Spinal cord (tissue), 10 donors: ENCODE measurements at places on chromosomes 13 and 19.
A peak's percentile ranks its signal among the peaks of the same experiment; 100 is the strongest.

- DNase-seq: no peak
Measured at GRCh38 chr19:3780786-3781304, 5.3 kb downstream of the MATK start.

GRCh38 chr13:78816592-78816991 is 157.6 kb upstream of the OBI1 start:
- no peak for DNase-seq

DNA sequence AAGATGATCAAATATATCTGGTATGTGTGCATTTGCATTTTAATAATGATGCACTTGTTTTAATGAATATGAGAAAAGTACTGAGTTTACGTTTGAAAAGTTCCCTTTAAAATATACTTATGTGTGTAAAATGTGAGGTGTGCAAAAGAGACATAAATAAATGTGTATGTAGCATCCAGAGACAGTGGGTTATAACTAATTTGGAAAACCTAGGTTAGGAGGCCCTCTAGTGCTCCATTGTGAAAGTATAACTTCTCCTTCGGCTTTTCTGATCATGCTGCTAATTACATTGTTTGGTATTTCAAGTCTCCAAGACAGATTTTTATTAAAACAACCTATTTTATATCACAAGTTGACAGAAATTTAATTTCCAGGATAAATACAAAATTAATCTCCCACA is 30.1 kb downstream of the SCEL start:
- no peak for DNase-seq

DNA sequence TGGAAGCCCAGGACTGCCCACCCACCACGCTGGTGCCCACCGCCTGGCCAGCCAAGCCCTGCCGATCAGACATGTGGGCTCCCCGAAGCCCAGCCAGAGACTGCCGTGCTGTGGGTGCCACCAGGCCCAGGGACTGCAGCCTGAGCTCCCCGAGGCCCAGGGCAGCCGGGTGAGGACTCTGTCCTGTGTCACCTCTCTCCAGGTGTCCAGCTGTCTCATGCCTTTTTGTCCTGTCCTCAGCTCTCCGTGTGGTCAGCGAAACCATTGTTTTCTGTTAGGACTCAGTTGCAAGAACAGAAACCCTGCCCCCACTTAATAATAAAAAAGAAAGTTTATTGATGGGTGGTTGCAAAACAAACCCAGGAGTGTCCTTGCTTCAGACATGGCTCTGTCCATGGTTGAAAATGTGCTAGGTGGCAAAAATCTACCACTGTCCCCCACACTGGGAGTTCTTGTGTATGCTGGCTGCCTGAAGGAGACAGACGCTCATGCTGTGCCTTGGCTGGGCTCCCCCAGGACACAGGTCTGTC is 9.9 kb downstream of the PLEKHF1 start:
- no peak for DNase-seq

DNA sequence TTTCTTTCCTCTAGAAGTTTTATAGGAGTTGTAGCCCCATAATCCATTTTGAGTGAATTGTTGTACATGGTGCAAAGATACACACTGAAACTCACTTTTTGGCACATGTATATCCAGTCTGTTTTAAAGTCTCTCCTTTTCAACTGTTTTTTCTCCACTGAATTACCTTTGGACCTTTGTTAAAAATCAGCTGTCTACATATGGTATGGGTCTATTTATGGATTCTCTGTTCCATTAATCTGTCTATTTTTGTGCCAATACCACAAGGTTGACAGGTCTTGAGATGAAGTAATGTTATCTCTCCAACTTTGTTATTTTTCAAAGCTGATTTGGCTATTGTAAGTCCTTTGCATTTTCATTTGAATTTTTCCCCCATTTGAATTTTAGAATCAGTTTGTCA is 4.7 kb downstream of the HNRNPA1L2 start:
- DNase-seq: no peak

GRCh38 chr13:37136633-37137032 is 31.2 kb upstream of the CSNK1A1L start:
- DNase-seq: no peak

- no peak for DNase-seq
Measured at GRCh38 chr19:9039728-9040127, 29.5 kb upstream of the MUC16 start.

GRCh38 chr19:49981603-49982593 is 20.9 kb upstream of the SIGLEC11 start:
- DNase-seq: no peak

DNA sequence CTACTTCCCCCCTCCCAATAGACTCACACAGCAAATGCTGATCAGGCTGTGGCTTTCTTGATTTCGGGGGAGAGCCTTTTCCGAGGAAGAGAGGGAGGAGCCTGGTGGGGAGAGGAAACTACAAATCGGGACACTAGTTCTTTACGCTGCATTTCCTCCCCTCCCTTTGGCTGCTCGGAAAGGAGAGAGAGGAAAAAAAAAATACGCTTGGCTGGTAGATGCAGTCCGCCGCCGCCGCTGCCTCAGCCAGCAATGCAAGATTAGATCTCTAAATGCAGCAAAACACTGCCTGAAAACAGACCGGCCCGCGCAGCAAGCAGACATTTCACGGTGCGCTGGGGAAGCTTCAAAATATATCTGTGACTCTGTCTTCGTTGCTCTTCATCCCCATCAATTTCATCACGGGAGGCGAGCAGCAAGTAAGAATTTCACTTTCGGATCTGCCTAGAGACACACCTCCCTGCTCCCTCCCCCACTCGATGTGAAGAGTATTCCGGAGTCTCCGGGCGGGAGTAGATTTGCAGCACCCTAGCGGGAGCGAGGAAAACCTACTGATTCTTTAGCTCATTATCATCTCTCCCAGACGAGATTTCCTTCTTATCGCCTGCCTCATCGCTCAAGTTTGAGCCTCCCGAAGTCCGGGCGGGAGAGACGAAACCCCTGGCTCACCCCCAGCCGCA is at the start of gene PCDH17:
PCDH17 (plus strand) TSS at position 149 of the 680 bp plus-strand sequence. CDS start 803 bp downstream, outside the sequence.
- DNase-seq: peak; percentile 90

GRCh38 chr13:46665633-46666482 is 112.9 kb downstream of the LRCH1 start:
- DNase-seq: peak; percentile 67

GRCh38 chr13:64810750-64811149 is 2419.4 kb downstream of the PCDH9 start:
- DNase-seq: no peak

- no peak for DNase-seq
Measured at GRCh38 chr19:52554216-52554971, 15.7 kb upstream of the ZNF701 start.

- DNase-seq: no peak
Measured at GRCh38 chr13:69737129-69737935, 370.3 kb upstream of the ATXN8OS start.

- DNase-seq: no peak
Measured at GRCh38 chr19:46919324-46919723, 58.5 kb downstream of the ARHGAP35 start.

- no peak for DNase-seq
Measured at GRCh38 chr19:55112246-55112776, 5.1 kb downstream of the PPP1R12C start.

DNA sequence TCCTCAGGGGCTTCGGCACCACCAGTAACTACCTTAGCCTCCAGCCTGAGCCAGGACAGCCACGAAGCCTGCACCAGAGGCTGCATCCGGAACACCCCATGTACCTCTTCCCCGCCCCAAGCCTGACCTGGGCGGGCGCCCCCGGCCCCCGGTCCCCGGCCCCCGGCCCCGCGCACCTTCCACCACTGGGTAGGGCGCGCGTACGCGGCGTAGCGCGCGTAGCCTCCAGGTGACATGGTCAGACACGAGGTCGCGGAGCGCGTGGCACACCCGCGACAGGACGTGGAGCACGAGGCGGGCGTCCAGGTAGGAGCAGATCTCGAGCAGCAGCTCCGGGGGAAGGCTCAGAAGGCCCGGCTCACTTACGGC is 450 bp downstream of the FBXW9 start:
- no peak for DNase-seq

DNA sequence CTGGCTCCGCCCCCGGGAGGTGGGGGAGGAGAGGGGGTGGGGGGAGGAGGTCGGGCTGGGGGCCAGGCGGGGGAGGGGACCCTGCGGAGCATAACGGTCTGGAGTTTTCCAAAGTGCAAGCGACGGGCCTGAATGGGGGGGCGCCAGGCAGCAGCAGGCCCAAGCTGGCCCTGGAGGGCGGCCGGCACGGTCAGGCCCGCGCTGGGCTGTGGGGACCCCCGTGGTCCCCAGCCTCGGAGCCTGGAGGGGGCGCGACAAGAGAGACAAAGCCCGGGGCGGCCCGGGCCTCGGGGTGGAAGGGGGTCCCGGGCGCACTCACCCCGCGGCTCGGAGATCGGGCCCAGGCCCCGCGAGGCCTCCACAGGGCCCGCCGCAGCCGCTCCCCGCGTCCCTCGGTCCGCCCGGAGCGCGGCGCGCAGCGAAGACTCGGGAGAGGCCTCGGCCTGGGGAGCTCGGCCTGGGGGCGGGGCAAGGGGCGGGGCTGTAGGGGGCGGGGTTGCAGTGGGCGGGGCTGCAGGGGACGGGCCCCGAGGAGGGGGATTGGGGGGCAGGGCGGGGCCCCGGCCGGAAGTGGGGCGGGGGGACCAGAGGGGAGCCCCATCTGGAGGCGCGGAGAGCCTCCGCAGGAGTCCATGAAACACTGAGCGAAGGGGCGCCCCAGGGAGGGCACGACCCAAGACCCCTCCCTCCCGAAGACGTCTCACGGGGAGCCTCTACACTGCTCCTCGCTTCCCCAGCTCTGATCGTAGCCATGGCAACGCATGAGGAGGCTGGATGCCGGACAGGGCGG is 47.6 kb downstream of the PTPRS start:
- no peak for DNase-seq

GRCh38 chr13:40189898-40190630 is 476.4 kb downstream of the FOXO1 start:
- DNase-seq: no peak

DNA sequence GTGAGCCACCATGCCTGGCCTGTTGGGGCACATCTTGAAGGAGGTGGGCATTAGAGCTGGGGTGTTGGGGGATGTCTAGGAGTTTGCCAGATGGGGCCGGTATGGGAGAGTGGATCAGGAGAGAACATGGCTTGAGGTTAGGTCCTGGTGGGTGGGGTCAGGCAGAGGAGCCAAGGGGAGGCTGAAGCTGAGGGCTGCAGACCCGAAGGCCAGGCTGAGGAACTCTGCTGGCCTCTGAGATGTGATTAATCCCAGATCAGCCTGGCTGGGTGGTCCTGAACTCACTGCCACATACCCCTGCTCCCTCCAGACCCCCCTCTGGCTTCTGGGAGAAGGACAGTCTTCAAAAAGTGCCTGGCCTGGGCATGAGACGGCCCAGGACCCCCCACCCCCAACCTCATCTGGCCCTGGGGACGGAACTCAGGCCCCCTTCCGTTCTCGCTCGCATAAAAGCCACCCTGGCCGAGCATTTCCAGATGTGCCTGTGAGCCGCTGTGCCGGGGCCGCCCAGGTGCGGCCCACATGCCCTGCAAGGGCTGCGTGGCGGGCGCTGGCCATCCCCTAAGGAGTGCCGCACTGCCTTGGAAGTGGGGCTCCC is 2.7 kb downstream of the FSTL3 start:
- DNase-seq: no peak

DNA sequence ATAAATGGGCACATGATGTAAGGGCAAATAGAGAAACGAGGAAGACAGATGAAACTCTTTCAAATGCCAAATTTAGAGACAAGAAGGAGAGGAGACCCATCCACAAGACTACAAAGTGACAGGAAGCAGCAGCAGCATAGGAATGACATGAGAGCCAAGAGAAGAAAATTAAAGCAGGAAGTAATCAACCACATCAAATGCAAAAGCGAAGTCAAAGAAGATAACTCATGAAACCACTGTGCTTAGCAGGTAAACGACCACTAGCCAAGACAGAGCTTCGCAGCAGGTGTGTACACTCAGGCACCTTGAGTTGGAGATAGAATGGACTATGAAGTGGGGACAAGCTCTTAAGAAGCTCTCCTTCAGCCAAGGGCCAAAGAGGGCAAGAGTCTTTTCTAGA is 64.1 kb downstream of the KLF12 start:
- no peak for DNase-seq

DNA sequence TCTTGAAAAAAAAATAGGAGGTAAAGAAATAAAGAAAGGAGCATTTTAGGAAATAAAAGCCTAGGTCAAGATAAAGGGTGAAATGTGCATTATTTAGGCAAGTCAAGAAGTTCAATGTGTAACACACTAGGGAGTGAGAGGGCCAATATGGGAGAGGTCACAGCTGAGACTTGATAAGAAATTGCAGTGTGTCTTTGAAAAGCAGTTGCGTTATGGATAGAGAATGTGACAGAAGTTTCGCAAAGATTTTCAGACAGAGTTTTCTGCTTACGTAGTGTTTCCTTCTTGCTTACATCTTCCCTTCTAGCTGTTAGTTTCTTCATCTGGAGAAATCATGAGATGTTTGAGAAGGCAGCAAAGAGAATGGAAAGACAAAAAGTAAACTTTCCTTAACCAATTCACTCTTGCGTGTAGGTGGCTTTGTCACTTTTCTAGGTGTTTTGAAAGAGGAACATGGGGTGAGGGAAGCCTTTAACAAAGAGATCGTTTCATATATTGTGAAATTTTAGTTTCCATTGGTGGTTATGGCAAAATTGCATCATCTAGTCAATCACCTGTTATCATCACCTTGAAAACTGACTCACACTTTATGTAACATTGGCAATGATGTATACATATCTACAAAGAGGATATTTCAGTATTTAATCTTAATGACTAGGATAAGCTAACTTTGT is 975.5 kb downstream of the OLFM4 start:
- no peak for DNase-seq

- DNase-seq: no peak
Measured at GRCh38 chr19:53660584-53660983, 28.8 kb downstream of the DPRX start.

DNA sequence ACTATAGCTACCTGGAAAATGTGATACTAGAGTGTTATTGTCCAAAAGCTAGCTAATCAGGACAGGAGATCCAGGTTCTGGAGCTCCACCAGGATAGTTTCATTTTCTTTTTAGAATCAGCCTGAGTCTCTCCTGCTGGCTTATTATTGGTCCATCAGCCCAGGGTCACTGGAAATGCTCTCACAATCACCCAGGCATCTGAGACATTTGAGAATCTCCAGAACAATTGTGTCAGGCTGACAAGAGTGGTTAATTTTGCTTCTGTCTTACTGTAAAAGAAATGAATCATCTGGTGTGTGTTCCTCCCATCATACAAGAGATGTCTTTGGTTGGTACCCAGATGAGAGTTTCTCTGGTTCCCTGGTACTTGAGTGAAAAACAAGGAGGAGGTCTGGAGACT is 43.6 kb upstream of the ZNF681 start:
- DNase-seq: no peak

- no peak for DNase-seq
Measured at GRCh38 chr13:50887151-50887550, 22.4 kb upstream of the RNASEH2B start.

GRCh38 chr13:27621116-27621365 is 651 bp upstream of the POLR1D start:
- DNase-seq: no peak

DNA sequence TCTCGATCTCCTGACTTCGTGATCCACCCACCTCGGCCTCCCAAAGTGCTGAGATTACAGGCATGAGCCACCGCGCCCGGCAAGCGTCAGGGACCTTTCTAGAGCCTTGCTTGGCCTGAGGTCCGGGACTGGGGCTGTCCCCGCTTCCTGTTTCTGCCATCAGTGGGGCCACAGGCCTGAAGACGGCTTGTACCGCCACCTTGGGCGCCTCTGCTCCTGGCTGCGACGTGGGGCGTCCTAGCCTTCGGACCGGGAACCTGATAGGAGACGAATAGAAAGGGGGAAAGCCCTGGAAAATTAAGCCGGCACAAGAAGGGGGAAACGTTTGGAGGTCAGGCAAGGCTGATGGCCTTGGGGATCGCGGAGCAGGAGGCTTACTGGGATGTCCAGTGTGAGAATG is 35.1 kb downstream of the RNF6 start:
- no peak for DNase-seq
